ENCODE measurements at places on chromosomes 4 and X. TPM values are rescaled to one million over a fixed set of nuclear protein-coding genes. Genes with fewer than 3 reads are reported as not detected.

SLC25A53 gene
- total RNA-seq, result 16.7 TPM

GRCh38 chr4:31236639-31237173, 516.5 kb downstream of the PCDH7 start:
- no peaks in the 10 kb centered on the region for H3K27me3 ChIP-seq
- no peaks in the 10 kb centered on the region for H3K36me3 ChIP-seq
- no peak for DNase-seq
- H3K4me1 ChIP-seq, result no peaks in the 10 kb centered on the region
- no peak overlapping the region for H3K4me3 ChIP-seq

F11 gene
- not detected for total RNA-seq

DNA sequence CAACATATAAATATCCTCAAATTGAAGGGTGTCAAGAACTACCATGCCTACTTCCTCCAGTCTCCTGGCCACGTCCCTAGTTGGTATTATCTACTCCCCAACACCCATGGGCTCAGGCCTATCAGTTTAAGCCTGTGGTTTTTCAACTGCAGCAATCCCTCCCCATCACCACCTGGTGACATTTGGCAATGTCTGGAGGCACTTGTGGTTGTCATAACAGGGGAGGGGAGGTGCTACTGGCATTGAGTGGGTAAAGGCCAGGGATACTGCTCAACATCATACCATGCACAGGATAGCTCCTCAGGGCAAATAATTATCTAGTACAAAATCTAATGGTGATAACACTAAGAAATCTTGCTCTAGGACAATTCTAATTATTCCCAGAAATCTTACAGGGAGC, 95.3 kb downstream of the COMMD8 start:
- H3K27ac ChIP-seq, result no peak overlapping the region
- H3K4me1 ChIP-seq, result no peaks in the 10 kb centered on the region
- H3K36me3 ChIP-seq, result no peaks in the 10 kb centered on the region
- DNase-seq, result no peak

PRDM5 gene
- total RNA-seq, result 33.5 TPM

DGAT2L6 gene
- total RNA-seq, result not detected

DNA sequence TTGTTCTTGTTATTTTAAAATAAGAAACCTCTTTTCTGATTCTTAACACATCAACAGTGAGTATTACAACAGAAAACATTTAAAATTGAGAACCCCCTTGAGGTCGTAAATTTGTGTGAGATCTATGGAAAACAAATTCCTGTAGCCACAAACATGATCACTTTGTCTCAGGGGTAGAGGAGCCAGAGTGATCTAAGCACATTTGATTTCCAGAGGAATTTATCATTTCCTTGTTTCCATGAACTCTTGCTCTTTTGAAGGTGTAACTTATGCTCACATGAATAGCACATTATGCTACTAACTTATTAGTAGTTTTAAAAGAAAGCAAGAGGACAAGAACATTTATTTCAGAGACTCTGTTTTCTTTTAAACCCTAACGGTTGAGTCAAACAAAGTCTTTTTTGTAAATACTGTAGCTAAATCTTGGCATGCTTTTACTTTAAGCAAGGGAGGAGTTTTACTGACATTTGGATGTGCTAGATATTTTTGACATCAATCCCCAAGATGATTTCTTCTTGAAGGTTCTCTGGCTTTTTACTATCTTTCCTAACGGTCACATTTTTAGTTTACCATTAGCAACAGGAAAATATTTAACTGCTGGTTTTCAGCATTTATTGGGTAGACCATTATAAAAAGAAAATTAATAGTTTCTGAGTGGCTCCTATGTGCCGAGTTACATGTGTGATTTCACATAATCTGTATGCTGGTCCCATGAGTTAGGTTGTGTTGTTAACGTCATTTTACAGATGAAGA, 27.9 kb upstream of the ZCCHC12 start:
- H3K36me3 ChIP-seq, result no peaks in the 10 kb centered on the region
- H3K27me3 ChIP-seq, result peaks cover 16% of the 10 kb centered on the region
- no peaks in the 10 kb centered on the region for H3K4me1 ChIP-seq
- no peak overlapping the region for H3K4me3 ChIP-seq

DNA sequence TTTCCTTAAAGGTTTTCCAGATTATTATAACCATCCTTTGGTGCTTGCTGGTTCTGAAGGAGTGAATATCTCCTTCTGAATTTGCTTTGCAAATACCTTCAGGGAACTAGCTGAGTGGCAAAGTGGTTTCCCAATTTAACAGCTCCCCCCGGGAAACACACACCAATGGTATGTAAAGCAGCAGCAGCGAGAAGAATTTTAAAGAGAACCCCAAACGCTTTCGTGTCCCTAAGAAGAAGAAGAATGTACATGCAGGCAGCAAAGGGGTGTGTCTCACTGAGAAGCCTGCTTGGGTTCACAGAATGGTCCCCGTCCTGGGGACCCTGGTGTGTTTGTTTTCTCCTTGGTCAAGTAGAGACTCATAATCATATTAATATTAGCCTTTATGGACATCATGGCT, 4.2 kb upstream of the AKAP17A start:
- no peaks in the 10 kb centered on the region for H3K27me3 ChIP-seq
- H3K4me3 ChIP-seq, result no peak overlapping the region
- no peak for DNase-seq
- H3K27ac ChIP-seq, result no peak overlapping the region
- H3K4me1 ChIP-seq, result no peaks in the 10 kb centered on the region

GRCh38 chrX:32987142-32987541, 224.2 kb downstream of the DMD start:
- H3K27me3 ChIP-seq, result no peaks in the 10 kb centered on the region
- no peaks in the 10 kb centered on the region for H3K4me1 ChIP-seq
- no peak overlapping the region for H3K27ac ChIP-seq
- no peaks in the 10 kb centered on the region for H3K36me3 ChIP-seq
- H3K4me3 ChIP-seq, result no peak overlapping the region
- DNase-seq, result no peak

DNA sequence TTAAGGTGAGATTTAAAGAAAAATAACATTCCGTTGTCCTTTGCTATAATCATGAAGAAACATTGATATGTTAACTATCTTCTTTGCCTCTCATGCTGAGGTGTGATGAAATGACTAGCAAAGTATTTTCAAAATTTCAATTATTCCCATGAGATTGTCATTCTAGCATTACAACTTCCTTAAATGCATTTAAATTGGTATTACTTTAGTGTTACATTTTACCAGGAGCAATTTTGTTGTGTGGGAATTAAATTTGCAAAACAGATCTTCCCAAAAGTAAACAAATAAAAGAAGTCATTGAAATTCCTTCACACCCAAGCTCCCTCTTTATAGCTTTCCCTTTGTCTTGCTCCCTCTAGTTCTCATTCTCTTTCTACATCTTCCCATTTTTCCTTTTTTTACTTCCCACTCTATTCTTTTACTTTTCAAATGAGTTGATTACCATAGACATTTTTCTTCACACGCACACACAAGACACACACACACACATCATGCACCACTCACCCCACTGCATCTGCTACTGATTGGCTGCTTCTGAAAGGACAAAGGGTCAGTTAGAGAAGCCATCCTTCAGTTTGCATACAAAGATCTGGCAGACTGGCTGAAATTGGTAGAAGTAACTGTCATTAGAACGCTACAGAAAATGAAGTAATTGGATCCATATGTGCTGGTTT, 10.0 kb upstream of the APELA start:
- H3K27ac ChIP-seq, result no peak overlapping the region
- no peaks in the 10 kb centered on the region for H3K36me3 ChIP-seq
- DNase-seq, result no peak

DNA sequence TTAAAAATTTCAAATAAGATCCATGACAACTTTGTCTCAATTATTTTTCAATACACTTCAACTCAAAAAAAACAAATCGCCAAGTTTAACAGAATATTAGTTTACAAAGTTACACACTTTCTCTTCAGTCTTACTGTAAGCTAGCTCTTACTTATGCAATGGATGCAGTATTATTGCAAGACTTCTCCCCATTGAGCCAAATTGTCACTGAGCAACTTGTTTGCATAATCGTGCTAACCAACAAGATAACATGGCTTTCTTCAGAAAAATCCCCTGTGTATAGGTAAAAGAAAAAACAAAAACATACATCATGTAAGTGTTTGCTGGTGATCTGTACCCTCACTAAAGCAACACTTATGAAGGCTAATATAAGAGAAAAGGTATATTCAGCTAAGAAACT, 18.9 kb downstream of the DNAJB14 start:
- no peak for DNase-seq
- H3K4me1 ChIP-seq, result no peaks in the 10 kb centered on the region
- H3K4me3 ChIP-seq, result no peak overlapping the region
- no peak overlapping the region for H3K27ac ChIP-seq

DNA sequence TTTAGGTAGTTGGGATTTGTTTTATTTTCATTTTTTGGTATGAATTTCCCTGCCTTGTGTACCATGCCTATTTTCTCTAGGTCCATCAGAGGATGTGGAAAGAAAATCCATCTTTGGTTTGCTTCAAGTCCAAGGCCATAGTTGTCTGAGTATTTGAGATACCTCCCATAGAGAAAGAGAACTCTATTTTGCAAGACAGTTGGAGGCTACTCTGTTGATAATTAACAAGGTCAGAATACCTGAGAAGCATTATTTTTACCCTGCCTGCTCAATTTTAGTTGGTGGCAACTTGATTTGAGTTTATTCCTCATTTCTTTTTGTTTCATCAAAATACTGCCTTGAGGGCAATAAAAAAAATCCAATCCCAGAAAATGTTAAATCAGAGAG, 30.8 kb downstream of the BMP3 start:
- no peak overlapping the region for H3K27ac ChIP-seq
- no peak overlapping the region for H3K4me3 ChIP-seq
- no peaks in the 10 kb centered on the region for H3K36me3 ChIP-seq
- DNase-seq, result no peak
- no peaks in the 10 kb centered on the region for H3K27me3 ChIP-seq

DNA sequence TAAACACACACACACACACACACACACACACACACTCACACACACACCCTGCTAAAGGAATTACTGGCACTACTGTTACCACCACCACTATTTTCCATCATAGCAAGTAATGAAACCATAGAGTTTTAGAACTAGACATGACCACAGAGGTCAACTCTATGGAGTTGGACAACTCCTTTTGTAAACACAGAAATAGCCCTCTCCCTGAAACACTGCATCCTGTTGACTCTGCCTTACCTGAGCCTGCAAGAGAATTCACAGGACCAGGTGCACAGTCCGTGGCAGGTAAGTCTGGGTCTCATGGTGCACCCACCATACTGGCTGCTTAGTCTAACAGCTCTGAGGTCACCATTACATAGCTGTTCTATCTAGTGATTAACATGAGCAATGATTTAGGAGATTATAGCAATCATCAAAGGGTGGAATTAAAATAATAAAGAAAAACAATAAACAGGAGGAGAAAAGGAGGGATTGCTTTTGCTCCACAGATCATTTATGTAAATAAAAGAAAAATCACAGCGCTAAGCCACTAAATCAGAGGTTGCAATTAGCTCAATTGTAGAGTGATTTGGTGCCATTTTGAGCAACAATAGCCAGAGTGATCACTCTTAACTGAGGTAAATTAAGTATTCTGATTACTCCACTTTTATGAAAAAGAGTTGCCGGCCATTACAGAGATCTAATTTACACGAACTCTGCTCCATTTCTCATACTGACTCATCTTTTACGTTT, 340.0 kb upstream of the RASGEF1B start:
- peaks cover 6% of the 10 kb centered on the region for H3K4me1 ChIP-seq
- no peaks in the 10 kb centered on the region for H3K27me3 ChIP-seq
- no peaks in the 10 kb centered on the region for H3K36me3 ChIP-seq
- DNase-seq, result no peak
- H3K27ac ChIP-seq, result no peak overlapping the region

- H3K27me3 ChIP-seq, result no peaks in the 10 kb centered on the region
- H3K4me3 ChIP-seq, result no peak overlapping the region
- DNase-seq, result no peak
These were observed 94.2 kb upstream of the MYOZ2 start for GRCh38 chr4:119041396-119041795.

SMIM10 gene
- total RNA-seq, result 18.0 TPM

ENPP6 gene
- total RNA-seq, result 42.6 TPM

DNA sequence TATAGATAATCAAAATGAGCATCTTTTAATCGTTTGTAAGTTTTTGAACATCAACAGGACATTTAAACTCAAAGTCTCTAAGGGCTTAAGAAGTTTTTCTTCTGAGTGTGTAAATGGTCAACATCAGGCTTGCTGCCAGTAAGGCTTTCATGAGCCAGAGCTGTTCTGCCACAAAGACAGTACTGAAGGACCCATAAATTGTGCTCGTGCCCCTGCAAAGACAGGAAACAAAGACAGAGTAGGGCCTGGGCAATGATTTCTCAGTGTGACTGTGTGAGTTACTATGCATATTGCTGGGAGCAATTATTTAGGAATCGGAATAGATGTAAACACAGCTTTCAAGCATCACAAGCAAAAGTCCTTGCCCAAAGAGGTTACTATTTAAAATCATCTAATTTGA, 300.0 kb downstream of the IDS start:
- H3K4me1 ChIP-seq, result peaks cover 6% of the 10 kb centered on the region
- H3K27ac ChIP-seq, result no peak overlapping the region
- no peaks in the 10 kb centered on the region for H3K27me3 ChIP-seq
- DNase-seq, result no peak

H2BW2 gene
- total RNA-seq, result not detected

GRCh38 chr4:138111462-138112000, 130.6 kb downstream of the SLC7A11 start:
- no peaks in the 10 kb centered on the region for H3K4me1 ChIP-seq
- no peak for DNase-seq
- no peak overlapping the region for H3K4me3 ChIP-seq
- no peaks in the 10 kb centered on the region for H3K27me3 ChIP-seq

GLRA3 gene
- total RNA-seq, result not detected

DNA sequence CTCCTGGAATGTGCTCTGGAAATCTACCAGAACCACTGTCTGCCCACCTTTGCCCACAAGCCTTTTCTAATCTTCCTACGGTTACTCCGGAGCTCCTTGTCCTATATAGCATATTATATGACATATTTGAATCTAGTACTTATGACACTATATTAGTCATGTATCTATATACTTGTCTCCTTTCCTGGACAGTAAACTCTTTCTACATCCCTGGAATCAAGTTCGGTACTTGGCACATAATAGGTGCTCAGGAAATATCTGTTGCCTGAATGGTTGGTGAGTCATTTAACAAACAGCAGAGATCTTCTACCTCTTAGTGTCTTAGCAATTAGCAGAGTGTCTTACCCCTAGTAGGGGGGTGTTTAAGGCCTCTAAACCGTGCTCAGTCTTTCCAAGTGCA, 123.6 kb downstream of the RELL1 start:
- H3K27ac ChIP-seq, result no peak overlapping the region
- no peaks in the 10 kb centered on the region for H3K27me3 ChIP-seq
- no peaks in the 10 kb centered on the region for H3K36me3 ChIP-seq
- H3K4me1 ChIP-seq, result no peaks in the 10 kb centered on the region
- no peak for DNase-seq

- DNase-seq, result no peak
- H3K27ac ChIP-seq, result no peak overlapping the region
- no peaks in the 10 kb centered on the region for H3K36me3 ChIP-seq
- no peak overlapping the region for H3K4me3 ChIP-seq
These were observed 237.5 kb downstream of the COL25A1 start for GRCh38 chr4:109065006-109065405.

- no peak overlapping the region for H3K4me3 ChIP-seq
- H3K4me1 ChIP-seq, result no peaks in the 10 kb centered on the region
- H3K27me3 ChIP-seq, result no peaks in the 10 kb centered on the region
- H3K36me3 ChIP-seq, result no peaks in the 10 kb centered on the region
- DNase-seq, result no peak
These were observed 285.4 kb downstream of the DHX15 start for GRCh38 chr4:24298911-24299310.

JCHAIN gene
- 4.5 TPM for total RNA-seq
